ENCODE measurements at places on chromosomes 1 and 21. TPM values are rescaled to one million over a fixed set of nuclear protein-coding genes. Genes with fewer than 3 reads are reported as not detected.

DNA sequence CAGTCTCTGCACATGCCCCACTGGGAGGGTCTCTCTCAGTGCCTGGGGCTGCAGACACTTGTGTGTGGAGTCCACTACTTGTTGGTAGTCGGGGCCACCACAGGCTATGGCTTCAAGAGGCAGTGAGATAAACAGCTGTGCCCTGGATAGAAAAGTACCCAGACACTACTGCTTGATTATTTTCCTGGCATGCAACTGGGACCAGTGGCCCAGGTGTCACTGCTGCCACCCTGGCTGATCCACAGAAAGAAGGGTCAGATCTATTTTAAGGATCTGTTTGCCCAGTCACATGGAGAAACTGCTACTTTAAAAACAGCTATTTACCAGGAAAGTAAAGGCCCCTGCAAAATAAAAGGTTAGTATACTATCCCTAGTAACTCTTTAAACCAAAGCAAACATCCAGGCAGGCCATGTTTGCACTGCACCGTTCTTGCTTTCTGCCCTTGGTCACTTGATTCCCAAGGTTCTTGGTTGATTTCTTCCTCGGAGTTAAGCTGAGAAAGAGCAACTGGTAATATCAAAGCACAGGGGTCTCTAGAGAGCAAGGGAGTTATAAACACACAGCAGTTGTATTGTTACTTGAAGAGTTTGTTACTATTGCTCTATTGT, 99.9 kb downstream of the GLUL start:
- no peak for DNase-seq

GRCh38 chr1:84771895-84772294, 81.6 kb upstream of the SSX2IP start:
- peak; percentile 5 for DNase-seq

DNA sequence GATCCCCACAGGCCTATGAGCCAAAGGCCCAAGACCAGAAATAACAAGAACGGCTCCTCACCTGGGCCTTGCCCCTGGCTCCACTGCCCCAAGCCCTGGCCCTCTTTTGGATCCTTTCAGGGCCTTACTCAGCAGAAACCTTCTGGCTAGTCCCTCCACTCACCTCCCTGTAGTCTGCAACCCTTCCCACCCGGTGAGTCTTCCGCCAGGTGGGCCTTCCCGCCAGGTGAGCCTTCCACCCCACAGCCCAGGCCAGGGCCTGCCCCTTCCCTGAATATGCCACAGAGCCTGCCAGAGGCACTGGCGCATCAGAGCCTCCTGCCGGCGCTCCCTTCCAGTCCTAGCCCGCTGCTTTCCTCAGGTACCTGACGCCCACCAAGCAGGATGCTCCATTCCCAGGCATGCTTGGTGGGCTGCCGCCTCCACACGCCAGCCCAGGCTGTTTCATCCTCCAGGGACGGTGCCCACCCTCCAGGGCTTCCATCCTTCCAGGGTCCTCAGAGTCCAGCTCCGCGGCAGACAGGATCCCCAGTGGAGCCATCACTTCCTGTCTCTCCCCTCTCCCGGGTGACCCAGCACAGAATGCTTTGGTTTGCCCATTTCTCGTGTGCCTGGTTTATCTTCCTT, 20.9 kb downstream of the LHX4 start:
- no peak for DNase-seq

DNA sequence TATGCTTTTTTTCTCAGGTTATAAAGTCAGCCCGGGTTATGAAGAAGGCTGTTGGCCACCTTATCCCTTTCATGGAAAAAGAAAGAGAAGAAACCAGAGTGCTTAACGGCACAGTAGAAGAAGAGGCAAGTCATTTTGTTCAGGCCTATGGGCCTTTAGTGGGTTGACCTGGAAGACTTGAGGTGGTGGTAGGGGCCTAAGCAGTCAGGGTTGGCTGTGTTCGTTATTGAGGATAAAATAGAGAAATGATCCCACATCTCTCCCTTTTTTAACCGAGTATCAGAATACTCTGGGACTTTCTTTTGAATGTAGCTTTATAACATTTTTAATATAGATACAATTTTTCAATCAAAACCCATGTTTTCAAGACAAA, 67.1 kb downstream of the MTR start:
- no peak for DNase-seq

DNA sequence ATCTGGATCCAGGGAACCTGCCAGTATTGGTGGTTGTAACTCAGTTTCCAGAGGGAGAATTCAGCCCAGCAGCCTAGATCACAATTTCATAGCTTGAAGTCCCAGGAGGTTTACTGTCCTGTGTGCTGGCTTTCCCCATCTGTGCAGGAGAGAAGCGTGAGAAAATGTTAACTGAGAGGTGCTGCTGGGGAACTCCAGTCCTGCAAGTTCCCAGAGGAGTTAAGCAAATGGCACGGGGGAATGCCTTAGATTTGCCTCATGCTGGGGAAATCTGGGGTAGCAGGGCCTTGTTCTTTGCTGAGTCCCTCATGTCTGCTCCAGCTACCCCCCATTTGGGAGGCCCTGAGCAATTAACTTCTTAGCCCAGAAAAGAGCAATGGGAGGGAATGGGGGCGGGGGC, 25.1 kb upstream of the SLAMF6 start:
- no peak for DNase-seq

- DNase-seq = no peak
These were observed 7.2 kb upstream of the GUCA2A start for GRCh38 chr1:42171679-42172266.

GRCh38 chr1:108200687-108201051, 526 bp upstream of the SLC25A24 start:
- peak; percentile 80 for DNase-seq

ENAH gene
- polyA plus RNA-seq = 172 TPM

GRCh38 chr1:25529518-25530185, 13.8 kb upstream of the LDLRAP1 start:
- DNase-seq = no peak

DNA sequence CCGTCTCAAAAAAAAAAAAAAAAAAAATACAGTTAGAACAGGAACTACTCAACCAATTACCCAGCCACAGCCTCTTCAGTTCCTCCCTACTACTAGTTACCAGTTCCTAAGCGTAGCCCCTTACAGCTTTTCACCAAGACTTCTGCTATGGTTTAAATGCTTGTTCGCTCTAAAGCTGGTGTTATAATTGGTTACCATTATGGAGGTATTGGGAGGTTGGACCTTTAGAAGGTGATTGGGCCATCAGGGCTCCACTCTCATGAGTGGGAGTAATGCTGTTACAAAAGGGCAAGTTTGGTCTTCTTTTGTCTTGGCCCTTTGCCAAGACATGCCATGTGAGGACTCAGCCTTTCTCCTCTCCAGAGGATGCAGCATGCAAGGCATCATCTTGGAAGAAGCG, 3.0 kb upstream of the SMPDL3B start:
- DNase-seq = no peak

GRCh38 chr1:211632117-211632807, 43.2 kb downstream of the NEK2 start:
- no peak for DNase-seq

- DNase-seq = no peak
These were observed 3.9 kb upstream of the CDC42 start for GRCh38 chr1:22048351-22049192.

PMVK gene
- 52.0 TPM for polyA plus RNA-seq

TTC22 gene
- polyA plus RNA-seq = not detected

CTSS gene
- polyA plus RNA-seq = 11.5 TPM

KRTAP19-1 gene
- polyA plus RNA-seq = not detected

GRCh38 chr1:70966018-70966638, 81.5 kb downstream of the PTGER3 start:
- DNase-seq = peak; percentile 1

DNA sequence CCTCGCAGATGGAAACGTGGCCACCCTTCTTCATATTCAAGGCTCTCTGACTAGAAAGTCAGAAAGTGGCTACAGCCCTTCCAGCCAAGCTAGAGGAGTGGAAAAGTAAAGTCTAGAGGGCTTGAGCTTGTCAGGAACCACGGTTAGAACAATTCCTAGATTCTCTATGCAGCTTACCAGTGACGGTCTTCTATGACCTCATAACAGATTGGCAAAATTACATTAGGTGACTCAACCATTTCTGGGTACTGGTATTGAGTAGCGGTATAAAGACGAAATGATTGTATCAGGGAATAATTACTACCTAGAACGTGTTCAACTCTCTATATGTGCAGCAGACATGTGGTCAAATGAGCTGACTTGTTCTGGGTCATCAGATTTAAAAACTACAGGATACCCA, 155.0 kb upstream of the RUNX1 start:
- no peak for DNase-seq

DNA sequence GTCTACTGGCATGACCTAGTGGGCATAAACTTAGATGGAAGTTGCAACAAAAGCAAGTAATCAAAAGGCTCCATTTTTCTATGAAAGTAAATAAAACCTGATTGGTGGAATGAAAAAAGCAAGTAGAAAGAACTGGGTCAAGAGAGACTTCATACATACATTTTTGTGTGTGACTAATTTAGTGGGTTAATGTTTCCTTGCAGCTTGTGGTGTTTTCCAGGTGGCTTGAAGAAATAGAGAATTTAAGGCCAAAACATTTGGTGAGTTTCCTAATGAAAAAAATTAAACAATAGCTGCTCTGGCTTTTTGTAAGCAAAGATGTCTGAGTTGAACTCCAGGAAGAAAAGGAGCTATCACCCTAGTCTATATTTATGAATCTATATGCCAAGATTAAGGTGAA, 71.0 kb downstream of the ZC3H11B start:
- DNase-seq = no peak

BCAR3 gene
- 35.8 TPM for polyA plus RNA-seq

SMIM12 gene
- 37.5 TPM for polyA plus RNA-seq

- no peak for DNase-seq
These were observed 10.1 kb upstream of the PLA2G5 start for GRCh38 chr1:20059847-20060246.

AGBL4 gene
- polyA plus RNA-seq = not detected
